M059J (cell line): ENCODE measurements at places on chromosomes 5 and 9. TPM values are rescaled to one million over a fixed set of nuclear protein-coding genes. Genes with fewer than 3 reads are reported as not detected.

Gene FOXI1
- not detected in 2 replicates for total RNA-seq

Gene MYOT
- not detected in 2 replicates for total RNA-seq

Gene OR1J2
- total RNA-seq, result not detected in 2 replicates

Gene SNCB
- total RNA-seq, result not detected in 2 replicates

Gene SPINK1
- not detected in 2 replicates for total RNA-seq

Gene ATP6V1G1
- 175 and 227 TPM in 2 replicates for total RNA-seq
